ENCODE measurements at places on chromosomes 2 and 18.

- no peak overlapping the region for H3K4me3 ChIP-seq
- no peak overlapping the region for H3K27ac ChIP-seq
- H3K27me3 ChIP-seq, result no peaks in the 10 kb centered on the region
- H3K4me1 ChIP-seq, result no peaks in the 10 kb centered on the region
- no peak for DNase-seq
These were observed 952.4 kb downstream of the EPHA4 start for GRCh38 chr2:220619525-220620220.

GRCh38 chr2:241659150-241659739 lies 21.8 kb downstream of the ATG4B start:
- DNase-seq, result peak; percentile 63
- H3K27ac ChIP-seq, result no peak overlapping the region
- H3K4me1 ChIP-seq, result no peaks in the 10 kb centered on the region
- peaks cover 27% of the 10 kb centered on the region for H3K36me3 ChIP-seq

GRCh38 chr2:1653956-1654695 lies 90.2 kb downstream of the PXDN start:
- H3K27me3 ChIP-seq, result no peaks in the 10 kb centered on the region
- no peaks in the 10 kb centered on the region for H3K4me1 ChIP-seq
- no peak overlapping the region for H3K4me3 ChIP-seq
- H3K27ac ChIP-seq, result no peak overlapping the region

- DNase-seq, result no peak
- no peaks in the 10 kb centered on the region for H3K4me1 ChIP-seq
- H3K27ac ChIP-seq, result no peak overlapping the region
These were observed 136.4 kb upstream of the CELF4 start for GRCh38 chr18:37701967-37702366.

- DNase-seq, result no peak
- H3K4me3 ChIP-seq, result no peak overlapping the region
- H3K4me1 ChIP-seq, result no peaks in the 10 kb centered on the region
- H3K27me3 ChIP-seq, result no peaks in the 10 kb centered on the region
These were observed 152.9 kb upstream of the PGAP1 start for GRCh38 chr2:197079414-197079813.

DNA sequence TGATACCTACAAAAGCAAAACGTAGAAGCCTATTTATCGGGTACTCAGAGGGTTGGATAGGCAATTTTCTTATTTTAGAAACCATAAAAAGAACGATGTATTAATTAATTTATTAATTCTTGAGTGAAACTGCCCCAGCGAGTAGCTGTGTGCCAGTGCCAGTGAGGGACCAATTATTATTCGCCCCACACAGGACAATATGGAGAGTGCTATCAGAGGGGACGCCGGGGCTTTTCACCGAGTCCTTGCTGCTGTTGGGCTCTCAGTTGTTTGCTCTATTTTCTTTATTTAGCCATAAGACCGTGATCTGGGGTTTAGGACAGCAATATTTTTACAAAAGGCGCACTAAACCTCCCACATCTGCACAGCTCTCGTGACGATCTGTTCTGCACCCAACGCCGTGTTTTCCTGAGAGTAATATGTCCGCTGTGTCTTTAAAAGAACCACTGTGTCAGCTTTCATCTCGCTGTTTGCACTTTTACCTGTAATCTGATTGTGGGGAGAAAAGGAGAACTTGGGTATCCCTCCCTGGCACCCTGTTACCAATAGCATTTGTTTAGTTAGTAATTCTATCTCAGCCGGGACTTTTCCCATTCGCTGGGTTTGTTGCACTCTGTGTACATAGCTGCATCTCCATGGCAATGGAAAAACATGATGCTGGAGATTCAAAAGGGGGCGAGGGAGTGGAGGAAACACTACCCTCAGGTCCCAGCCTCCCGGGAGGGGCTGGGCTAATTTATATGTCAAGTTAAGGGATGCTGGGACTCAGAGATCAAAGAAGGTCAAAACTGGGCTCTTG lies 30.1 kb upstream of the ZNF516 start:
- peaks cover 5% of the 10 kb centered on the region for H3K4me1 ChIP-seq
- peaks cover 53% of the 10 kb centered on the region for H3K27me3 ChIP-seq
- no peak overlapping the region for H3K27ac ChIP-seq

DNA sequence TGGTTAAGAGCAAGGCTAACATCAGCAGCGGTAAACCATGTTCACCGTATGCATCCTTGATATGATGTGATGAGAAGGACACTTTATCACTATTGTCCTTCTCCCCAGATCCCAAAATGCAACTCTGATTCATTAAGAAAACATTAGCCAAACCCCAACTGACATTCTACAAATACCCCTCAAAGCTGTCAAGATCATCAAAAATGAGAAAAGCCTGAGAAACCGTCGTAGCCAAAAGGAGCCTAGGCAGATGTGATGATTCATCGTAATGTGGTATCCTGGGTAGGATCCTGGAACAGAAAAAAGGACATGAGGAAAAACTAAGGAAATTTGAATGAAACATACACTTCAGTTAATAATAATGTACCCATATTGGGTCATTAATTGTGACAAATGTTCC lies 67.3 kb upstream of the ST6GAL2 start:
- DNase-seq, result no peak
- H3K36me3 ChIP-seq, result no peaks in the 10 kb centered on the region
- no peak overlapping the region for H3K4me3 ChIP-seq
- H3K4me1 ChIP-seq, result no peaks in the 10 kb centered on the region

DNA sequence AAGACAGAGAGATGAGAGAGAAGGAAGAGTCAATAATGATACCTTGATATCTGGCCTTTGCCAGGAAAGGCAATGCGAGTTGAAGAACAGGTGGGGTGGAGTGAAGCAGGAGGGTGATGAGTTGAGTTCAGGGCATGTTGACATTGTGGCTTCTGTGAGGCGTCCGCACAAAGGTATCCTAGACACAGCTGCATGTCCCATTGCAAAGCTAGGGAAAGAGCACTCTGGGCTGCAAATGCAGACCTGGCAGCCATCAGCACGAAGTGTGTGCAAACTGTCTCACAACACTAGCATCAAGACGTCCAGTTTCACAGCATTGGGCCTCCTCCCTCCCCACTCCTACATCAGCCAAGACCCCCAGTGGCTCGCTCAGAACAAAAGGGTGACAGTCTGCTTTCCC lies 36.1 kb downstream of the TEX51 start:
- H3K4me1 ChIP-seq, result no peaks in the 10 kb centered on the region
- H3K4me3 ChIP-seq, result no peak overlapping the region
- H3K27ac ChIP-seq, result no peak overlapping the region
- H3K36me3 ChIP-seq, result no peaks in the 10 kb centered on the region
- no peak for DNase-seq

GRCh38 chr2:132677661-132678060 lies 7.7 kb upstream of the LYPD1 start:
- H3K27me3 ChIP-seq, result no peaks in the 10 kb centered on the region
- DNase-seq, result no peak
- H3K27ac ChIP-seq, result no peak overlapping the region

GRCh38 chr2:85433511-85434089 lies 15.1 kb downstream of the SH2D6 start:
- no peak for DNase-seq
- H3K27me3 ChIP-seq, result peaks cover 15% of the 10 kb centered on the region
- H3K36me3 ChIP-seq, result no peaks in the 10 kb centered on the region
- H3K4me3 ChIP-seq, result no peak overlapping the region
- no peak overlapping the region for H3K27ac ChIP-seq

GRCh38 chr2:11617984-11618707 lies 51.8 kb downstream of the NTSR2 start:
- DNase-seq, result no peak
- no peaks in the 10 kb centered on the region for H3K27me3 ChIP-seq
- H3K27ac ChIP-seq, result no peak overlapping the region
- H3K4me1 ChIP-seq, result no peaks in the 10 kb centered on the region

- H3K27ac ChIP-seq, result no peak overlapping the region
- H3K36me3 ChIP-seq, result no peaks in the 10 kb centered on the region
- no peak overlapping the region for H3K4me3 ChIP-seq
- H3K27me3 ChIP-seq, result no peaks in the 10 kb centered on the region
- DNase-seq, result no peak
- H3K4me1 ChIP-seq, result no peaks in the 10 kb centered on the region
These were observed 344.0 kb downstream of the DSC3 start for GRCh38 chr18:30698571-30698970.

DNA sequence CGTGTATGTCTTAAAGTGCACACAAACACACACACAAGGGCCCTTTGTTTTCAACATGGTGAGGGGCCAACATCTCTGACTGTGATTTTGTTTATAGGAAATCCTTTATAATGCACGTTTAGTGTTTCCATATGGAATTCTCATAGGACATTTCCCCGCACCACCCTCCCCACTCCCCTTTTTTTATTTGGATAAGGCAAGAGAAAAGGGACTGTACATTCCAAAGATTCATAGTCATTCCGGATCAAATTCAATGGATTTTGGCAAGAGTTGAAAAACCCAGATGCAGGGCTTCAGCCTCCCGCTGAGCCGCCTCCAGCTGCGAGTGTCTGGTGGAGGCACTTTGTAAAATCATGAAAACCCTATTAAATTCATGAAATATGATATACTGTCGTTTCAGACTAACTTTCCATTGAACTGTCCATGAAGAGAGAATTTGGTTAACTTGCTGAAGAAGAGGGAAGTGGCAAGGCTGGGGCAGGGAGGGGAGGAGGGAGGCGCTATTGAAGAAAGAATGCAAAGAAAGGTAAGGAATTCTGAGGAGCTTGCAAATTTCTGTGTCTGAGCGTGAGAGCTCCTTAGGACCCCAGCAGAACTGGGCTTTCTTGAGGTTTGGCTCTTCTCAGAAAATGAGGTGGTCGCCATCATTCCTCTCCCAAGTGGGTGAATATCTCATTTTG lies 25.8 kb upstream of the SLC14A2 start:
- H3K4me3 ChIP-seq, result no peak overlapping the region
- no peaks in the 10 kb centered on the region for H3K36me3 ChIP-seq
- no peaks in the 10 kb centered on the region for H3K4me1 ChIP-seq
- H3K27ac ChIP-seq, result no peak overlapping the region
- DNase-seq, result no peak
- peaks cover 14% of the 10 kb centered on the region for H3K27me3 ChIP-seq

DNA sequence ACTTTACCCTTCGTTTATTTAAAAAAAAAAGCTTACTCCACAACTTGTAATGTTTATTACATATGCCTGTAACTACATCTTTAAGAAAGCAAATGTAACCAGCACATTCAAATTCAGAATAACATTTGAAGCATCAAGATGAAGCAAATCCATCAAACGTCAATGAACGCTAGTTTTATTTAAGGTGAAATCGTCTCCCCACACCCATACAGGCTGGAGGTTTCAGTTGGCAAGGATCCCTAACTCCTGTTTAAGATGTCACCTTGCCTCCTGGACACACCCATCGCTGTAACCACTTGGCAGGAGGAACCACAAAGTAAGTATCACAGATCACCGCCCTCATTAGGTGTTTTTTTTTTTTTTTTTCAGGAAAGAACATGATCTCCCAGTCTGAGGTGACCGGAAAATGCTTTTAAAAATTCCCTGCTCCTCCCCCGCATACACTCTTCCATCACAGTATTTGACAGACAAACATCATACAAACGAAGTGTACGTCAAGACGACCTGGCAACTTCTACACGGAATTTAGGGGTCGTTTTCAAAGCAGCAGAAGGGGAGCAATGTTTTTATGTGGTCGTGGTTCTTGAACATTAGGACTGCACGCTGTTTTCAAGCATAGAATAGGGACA lies 19.7 kb upstream of the STPG4 start:
- H3K27me3 ChIP-seq, result peaks cover 15% of the 10 kb centered on the region
- H3K27ac ChIP-seq, result peak overlapping the region; percentile 98
- H3K4me1 ChIP-seq, result peaks cover 70% of the 10 kb centered on the region
- peak overlapping the region; percentile 97 for H3K4me3 ChIP-seq
- peak; percentile 55 for DNase-seq

- H3K27me3 ChIP-seq, result peaks cover 13% of the 10 kb centered on the region
- no peaks in the 10 kb centered on the region for H3K36me3 ChIP-seq
- H3K4me1 ChIP-seq, result no peaks in the 10 kb centered on the region
- no peak overlapping the region for H3K27ac ChIP-seq
- no peak for DNase-seq
These were observed 320.0 kb downstream of the MTX2 start for GRCh38 chr2:176589287-176589686.

DNA sequence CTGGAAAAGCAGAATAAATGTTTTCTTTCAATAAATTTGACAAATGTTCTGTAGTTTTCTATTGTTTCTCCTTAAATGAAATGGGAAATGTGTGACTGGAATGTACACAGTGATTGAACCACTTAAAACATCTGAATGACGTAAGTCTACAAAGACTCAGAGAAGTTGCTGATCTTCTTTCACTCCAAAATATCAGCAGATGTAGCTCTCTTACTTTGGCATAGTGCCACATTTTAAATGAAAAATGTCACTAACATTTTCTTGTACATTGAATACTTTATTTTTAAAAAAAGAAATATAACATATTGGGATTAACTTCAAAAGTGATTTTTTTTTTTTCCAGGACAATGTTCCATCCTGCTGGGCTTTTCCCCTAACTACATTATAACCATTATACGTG lies 565.6 kb downstream of the TMEM182 start:
- H3K27me3 ChIP-seq, result no peaks in the 10 kb centered on the region
- H3K4me1 ChIP-seq, result no peaks in the 10 kb centered on the region
- H3K36me3 ChIP-seq, result no peaks in the 10 kb centered on the region

- peaks cover 5% of the 10 kb centered on the region for H3K36me3 ChIP-seq
- peak; percentile 52 for DNase-seq
- H3K4me3 ChIP-seq, result peak overlapping the region; percentile 56
- peaks cover 46% of the 10 kb centered on the region for H3K4me1 ChIP-seq
- peaks cover 96% of the 10 kb centered on the region for H3K27me3 ChIP-seq
These were observed 2.8 kb downstream of the SP9 start for GRCh38 chr2:174337337-174338146.

GRCh38 chr2:215637651-215638050 lies 201.8 kb upstream of the FN1 start:
- no peaks in the 10 kb centered on the region for H3K27me3 ChIP-seq
- no peak overlapping the region for H3K27ac ChIP-seq
- no peaks in the 10 kb centered on the region for H3K36me3 ChIP-seq
- DNase-seq, result no peak

DNA sequence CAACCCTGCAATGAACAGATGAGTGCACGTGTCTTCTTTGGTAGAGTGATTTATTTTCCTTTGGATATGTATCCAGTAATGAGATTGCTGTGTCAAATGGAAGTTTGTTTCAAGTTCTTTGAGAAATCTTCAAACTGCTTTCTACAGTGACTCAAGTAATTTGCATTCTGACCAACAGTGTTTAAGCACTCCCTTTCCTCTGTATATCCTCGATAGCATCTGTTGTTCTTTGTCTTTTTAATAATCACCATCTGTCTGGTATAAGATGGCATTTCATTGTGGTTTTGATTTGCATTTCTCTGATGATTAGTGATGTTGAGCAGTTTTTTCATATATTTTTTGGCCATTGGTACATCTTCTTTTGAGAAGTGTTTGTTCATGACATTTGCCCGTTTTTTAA lies 1608.3 kb upstream of the ZEB2 start:
- H3K27ac ChIP-seq, result no peak overlapping the region
- H3K27me3 ChIP-seq, result no peaks in the 10 kb centered on the region
- no peaks in the 10 kb centered on the region for H3K36me3 ChIP-seq
- DNase-seq, result no peak

DNA sequence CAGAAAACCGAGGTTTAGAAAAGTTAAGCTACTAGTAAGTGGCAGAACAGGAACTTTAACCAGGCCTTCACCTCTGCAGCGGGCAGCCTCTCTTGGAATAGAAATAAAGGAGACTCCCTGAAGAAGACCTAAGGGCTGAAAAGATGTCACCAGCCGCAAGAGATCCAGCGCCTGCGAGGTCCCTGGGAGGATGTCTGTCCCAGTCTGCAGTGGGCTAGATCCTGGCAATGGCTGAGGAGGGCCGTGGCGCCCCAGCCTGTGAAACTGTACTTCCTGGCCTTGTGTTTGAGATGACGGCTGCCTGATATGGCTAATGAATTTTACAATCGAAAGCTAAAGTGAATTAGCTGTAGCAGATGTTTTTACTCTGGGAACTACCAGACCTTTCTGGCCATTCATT lies 300.6 kb upstream of the SALL3 start:
- no peaks in the 10 kb centered on the region for H3K36me3 ChIP-seq
- H3K4me1 ChIP-seq, result no peaks in the 10 kb centered on the region
- no peak overlapping the region for H3K27ac ChIP-seq
- DNase-seq, result no peak
- no peak overlapping the region for H3K4me3 ChIP-seq
